Neural crest cell (in vitro differentiated cells): ENCODE measurements at places on chromosomes 11 and 22. TPM values are rescaled to one million over a fixed set of nuclear protein-coding genes. Genes with fewer than 3 reads are reported as not detected.

GRCh38 chr11:125638315-125638714, 13.4 kb downstream of the CHEK1 start:
- DNase-seq: no peak

DNA sequence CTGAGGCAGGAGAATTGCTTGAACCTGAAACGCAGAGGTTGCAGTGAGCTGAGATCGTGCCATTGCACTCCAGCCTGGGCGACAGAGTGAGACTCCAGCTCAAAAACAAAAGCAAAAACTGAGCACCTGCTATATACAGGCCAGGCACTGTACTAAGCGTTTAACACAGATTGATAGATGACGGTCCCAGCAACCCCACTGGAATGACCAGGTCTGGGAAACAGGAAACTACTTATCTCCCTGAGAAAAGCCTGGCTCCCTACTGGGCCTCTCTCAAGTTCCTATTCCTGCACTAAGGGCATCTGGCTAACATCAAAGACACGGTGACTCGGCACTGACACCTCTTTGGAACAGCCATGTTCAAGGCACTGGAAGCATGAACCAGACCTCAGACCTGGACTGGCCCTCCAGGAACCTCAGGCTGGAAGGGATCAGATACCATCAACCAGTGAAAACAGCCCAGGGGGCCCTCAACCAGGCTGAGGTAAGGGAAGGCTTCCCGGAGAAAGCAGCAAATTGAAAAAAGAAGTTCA, 16.6 kb downstream of the ARAP1 start:
- DNase-seq: no peak

Gene HBB
- total RNA-seq: not detected in 2 replicates

Gene MIAT
- 42.0 and 45.6 TPM in 2 replicates for total RNA-seq

- no peak for DNase-seq
These were observed 91.3 kb upstream of the AMOTL1 start for GRCh38 chr11:94676814-94677213.

GRCh38 chr11:118851970-118852369, 31.7 kb upstream of the CXCR5 start:
- DNase-seq: no peak

DNA sequence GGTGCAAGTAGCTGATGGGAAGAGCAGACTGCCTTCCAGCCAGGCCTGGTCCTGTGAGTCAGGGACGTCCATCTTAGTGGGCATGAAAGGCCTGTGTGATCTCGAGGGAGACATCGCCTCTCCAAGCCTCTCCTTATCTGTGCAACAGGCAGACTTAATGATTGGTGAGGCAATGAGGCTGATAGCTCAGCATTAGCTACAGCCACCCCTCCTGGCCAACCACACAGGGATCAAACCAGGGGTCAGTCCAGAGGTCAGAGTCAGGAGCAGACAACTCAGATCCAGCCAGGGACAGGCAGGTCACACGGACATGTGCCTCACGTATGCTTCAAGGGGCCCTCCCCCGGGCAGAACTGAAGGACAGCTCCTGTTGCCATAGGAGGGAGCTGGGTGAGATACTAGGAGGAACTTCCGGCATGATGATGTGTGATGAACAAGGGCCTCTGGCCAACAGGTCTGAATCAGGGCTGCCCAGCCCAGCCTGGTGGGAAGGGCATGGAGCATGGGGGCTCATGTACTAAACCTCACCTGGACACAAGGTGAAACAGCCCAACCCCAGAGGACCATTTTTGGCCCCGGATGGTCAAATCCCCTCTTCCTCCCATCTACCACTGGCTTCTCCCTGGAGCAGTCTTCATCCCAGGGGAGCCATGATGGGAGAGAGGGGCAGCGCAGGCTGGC, 2.8 kb upstream of the APOC3 start:
- DNase-seq: no peak

DNA sequence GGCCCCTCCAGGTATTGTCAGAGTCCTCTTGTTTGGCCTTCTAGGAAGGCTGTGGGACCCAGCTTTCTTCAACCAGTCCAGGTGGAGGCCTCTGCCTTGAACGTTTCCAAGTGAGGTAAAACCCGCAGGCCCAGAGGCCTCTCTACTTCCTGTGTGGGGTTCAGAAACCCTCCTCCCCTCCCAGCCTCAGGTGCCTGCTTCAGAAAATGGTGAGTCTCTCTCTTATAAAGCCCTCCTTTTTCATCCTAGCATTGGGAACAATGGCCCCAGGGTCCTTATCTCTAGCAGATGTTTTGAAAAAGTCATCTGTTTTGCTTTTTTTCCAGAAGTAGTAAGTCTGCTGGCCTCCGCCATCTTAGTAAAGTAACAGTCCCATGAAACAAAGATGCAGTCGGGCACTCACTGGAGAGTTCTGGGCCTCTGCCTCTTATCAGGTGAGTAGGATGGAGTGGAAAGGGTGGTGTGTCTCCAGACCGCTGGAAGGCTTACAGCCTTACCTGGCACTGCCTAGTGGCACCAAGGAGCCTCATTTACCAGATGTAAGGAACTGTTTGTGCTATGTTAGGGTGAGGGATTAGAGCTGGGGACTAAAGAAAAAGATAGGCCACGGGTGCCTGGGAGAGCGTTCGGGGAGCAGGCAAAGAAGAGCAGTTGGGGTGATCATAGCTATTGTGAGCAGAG, at the start of gene CD3E:
TSS of gene CD3E (plus strand) at position 163 of the 681 bp plus-strand sequence. CDS start at position 386, 223 bp downstream.
- no peak for DNase-seq

Gene OR5D13
- not detected in 2 replicates for total RNA-seq

Gene MAJIN
- total RNA-seq: not detected in 2 replicates

Gene SEZ6L
- 1.6 and 1.7 TPM in 2 replicates for total RNA-seq

DNA sequence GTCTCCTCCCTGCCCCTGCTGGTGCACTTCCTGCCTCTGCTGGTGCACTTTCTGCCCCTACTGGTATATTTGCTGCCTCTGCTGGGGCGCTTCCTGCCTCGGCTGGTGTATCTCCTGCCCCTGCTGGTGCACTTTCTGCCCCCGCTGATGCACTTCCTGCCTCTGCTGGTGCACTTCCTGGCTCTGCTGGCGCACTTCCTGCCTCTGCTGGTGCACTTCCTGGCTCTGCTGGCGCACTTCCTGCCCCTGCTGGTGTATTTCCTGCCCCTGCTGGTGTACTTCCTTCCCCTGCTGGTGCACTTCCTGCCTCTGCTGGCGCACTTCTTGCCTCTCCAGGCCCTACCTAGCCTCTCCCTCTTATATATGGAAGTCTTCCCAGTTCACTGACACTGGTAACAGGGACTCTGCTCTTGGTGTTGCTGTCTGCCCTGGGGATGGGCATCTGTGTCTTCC, 10.1 kb downstream of the MTFP1 start:
- no peak for DNase-seq

DNA sequence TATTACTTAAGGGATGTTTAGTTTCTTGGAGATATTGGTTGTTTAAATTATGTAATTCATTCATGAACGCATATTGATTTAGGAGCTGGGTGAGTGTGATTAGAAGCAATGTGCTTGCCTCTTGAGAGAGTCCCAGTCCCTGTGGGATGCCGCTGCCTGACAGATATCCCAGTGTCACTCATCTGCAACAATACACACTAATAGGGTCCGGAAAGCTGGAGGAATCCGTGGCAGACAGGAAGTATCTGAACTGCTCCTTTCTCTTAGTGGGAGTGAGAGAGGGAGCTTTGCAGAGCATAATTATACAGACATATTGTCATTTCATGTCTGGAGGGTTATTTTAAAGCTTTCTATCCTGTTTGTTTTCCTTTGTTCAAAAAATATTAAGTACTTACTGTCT, 17.4 kb downstream of the AMOTL1 start:
- DNase-seq: no peak

GRCh38 chr11:33018840-33019239, 3.2 kb downstream of the DEPDC7 start:
- no peak for DNase-seq

Gene MMP8
- not detected in 2 replicates for total RNA-seq

- DNase-seq: no peak
These were observed 77.5 kb downstream of the DENND5A start for GRCh38 chr11:9187616-9188015.

DNA sequence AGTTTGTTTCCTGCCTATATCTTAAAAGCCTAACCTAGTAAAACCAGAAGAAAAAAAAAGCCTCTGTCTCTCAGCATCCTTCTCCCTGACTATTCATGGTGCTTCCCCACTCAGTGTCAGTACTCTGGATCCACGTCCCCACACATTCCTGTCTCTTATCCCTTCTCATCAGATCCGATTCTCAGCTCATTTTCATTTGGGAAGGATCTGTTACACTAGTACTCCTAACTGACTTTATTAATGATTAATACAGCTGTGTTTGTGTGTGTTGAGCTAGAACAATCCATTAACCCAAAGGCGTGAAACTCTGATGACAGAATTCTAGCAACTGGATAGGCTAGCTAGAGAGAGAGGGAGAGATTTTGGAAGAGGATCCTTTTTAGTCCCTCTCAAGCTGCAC, 1.5 kb downstream of the PRRG4 start:
- DNase-seq: no peak
